NCI-H187 treated with DMSO at 0.1 percent for 48 hours (cell line): ENCODE measurements at places on chromosomes 3 and 15.

- DNase-seq: no peak
Measured at GRCh38 chr3:197595470-197596185, 39.9 kb upstream of the BDH1 start.

GRCh38 chr15:92118162-92118935 is 264.8 kb downstream of the SLCO3A1 start:
- DNase-seq: no peak

GRCh38 chr15:61524086-61524485 is 295.0 kb upstream of the RORA start:
- DNase-seq: no peak

DNA sequence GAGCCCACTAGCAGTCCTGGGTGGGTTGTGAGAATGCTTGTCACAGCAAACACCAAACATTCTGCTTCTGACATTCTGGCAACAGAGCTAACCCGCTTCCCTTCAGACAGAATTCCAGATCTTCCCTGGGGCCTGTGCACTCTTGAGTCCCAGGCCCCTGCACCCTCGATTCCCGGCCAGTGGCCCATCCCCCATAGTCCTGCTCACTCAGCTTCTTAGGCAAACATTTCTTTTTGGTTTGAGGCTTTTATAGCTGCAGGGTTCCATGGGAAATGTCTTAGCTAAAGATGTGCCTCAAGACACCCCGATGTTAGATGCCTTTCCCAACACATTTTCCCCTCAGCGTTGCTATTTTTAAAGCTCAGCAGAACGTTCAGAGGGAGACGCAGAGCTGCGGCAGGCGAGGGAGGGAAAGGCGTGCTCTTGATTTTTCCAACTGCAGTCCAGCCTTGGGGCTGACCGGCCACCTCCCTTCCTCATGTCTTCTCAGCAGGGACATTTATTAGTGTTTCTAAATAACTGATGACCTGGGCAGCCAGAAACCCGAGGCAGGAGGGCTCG is 35.2 kb downstream of the ABTB1 start:
- DNase-seq: no peak

- no peak for DNase-seq
Measured at GRCh38 chr3:66989860-66990696, 8.0 kb upstream of the KBTBD8 start.

- no peak for DNase-seq
Measured at GRCh38 chr3:1908651-1909445, 189.8 kb upstream of the CNTN4 start.

GRCh38 chr3:99134986-99135385 is 233.5 kb upstream of the DCBLD2 start:
- no peak for DNase-seq

GRCh38 chr15:45262906-45263461 is 10.9 kb downstream of the SLC28A2 start:
- DNase-seq: no peak

- no peak for DNase-seq
Measured at GRCh38 chr3:150227839-150228238, 180.3 kb upstream of the TSC22D2 start.

GRCh38 chr3:61299343-61300005 is 48.2 kb upstream of the FHIT start:
- no peak for DNase-seq

DNA sequence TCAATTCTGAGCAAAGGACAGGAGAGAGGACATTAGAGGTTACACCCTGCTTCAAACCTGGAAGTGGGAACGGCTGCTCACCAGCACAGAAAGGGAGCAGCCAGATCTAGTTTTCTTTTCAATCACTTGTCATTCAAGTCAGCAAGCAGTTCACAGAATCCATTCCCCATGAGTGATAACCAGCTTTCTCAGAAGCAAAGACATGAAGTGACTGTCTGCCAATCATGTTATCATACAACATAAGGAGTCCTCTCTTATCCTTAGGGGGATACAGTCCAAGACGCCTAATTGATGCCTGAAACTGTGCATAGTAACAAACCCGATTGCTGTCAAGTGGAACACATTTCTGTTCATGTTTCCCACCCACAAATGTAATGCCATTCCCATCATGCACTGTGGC is 54.7 kb downstream of the FAM98B start:
- DNase-seq: no peak

- DNase-seq: no peak
Measured at GRCh38 chr3:152797751-152798432, 37.0 kb upstream of the P2RY1 start.

DNA sequence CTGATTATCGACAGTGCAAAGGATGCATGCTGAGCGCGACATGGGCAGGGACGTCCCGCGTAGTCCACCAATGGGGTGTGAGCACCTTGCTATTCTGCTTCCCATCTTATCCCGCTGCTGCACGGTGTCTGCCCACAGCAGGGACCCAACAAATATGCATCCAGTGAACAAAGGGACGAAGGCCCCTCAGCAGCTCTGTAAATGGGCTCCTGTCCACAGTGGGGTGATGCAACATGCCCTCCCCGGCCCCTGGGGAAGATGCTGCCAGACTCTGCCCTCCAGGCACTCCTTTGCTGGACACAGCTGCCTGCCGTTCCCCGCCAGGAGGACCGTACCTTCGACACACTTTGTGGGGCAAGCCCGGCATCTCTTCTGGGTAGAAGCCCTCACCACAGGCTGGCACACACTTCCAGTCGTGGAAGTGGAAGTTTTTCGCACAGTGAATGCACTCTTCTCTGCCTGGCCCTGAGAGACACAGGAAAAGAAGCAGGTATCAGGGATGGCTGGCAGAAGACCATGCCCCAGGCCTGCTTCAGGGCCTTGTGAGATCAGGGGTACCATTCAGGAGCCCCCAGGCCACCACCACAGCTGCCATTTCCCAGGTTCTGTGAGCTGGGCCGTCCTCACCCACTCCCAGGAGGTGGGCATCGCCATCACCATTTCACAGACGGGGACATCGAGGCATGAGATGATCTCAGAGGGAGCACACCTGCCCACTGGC is 18.2 kb upstream of the SNRPA1 start:
- DNase-seq: no peak

DNA sequence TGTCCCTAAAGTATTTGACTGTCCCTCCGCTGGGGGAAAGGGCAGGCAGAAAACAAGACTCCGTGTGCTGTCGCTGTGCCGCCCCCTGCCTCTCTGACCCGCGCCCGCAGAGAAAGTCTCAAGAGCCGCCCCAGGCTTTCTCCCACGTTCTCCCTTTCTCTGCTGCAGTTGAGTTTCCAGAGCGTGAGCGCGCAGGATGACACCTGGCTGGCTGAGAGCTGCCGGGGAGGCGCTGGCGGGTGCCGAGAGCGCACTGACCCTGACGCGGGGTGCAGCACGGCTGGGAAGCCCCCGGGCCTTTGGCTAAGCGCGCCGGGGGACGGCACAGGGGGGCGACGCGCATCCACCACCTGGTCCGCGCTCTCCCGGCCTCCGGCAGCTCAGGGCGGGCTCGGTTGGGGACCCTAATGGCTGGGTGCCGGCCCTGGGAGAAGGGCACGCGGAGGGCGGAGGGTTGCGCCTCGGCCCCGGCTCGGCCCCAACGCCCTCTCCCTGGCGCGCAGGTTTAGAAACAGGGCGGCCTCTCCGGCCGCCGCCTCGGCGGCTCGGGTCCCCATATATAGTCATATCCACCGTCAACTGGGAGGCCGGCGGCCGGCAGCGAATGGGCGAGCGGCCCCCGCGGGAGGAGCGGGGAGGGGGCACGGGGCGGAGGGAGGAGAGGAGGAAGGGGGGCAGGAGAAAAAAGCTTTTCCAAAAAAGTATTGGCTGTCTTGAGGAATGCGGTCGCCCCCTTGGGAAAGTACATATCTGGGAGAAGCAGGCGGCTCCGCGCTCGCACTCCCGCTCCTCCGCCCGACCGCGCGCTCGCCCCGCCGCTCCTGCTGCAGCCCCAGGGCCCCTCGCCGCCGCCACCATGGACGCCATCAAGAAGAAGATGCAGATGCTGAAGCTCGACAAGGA is at the start of gene TPM1:
TPM1 (plus strand) TSS at position 774 of the 903 bp plus-strand sequence; CDS start at position 857, 83 bp downstream.
- no peak for DNase-seq

DNA sequence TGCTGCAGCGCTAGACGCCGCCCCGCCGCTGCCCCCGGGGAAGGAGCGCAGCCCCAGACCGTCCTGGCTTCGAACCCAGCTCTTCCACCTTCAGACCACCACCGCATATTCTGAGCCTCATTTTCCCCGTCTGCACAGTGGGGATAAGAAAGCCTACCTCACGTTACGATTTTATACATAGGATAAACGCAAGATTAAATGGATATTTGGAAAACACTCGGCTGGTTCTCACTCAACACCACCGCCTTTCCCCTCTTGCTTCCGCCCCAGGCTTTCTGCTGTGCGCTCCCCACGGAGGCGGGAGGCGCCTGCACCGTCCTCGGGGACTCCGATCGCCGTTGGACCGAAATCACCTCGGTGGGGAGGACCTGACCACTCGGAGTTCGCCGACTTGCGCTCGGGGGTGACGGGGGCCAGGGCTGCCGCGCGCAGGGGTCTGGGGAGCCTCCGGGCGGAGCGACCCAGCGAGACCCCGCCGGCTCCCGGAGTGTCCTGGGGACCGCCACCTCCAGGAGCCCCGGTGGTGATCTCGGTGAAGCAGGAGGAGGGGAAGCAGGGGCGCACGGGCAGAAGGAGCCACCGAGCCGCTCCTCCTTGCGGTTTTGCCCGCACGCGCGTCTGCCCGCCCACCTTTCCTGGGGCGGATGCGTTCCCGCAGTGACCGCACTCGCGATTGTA is 4.0 kb downstream of the FBXL22 start:
- DNase-seq: no peak

- no peak for DNase-seq
Measured at GRCh38 chr3:135907422-135908165, 57.9 kb upstream of the PPP2R3A start.

DNA sequence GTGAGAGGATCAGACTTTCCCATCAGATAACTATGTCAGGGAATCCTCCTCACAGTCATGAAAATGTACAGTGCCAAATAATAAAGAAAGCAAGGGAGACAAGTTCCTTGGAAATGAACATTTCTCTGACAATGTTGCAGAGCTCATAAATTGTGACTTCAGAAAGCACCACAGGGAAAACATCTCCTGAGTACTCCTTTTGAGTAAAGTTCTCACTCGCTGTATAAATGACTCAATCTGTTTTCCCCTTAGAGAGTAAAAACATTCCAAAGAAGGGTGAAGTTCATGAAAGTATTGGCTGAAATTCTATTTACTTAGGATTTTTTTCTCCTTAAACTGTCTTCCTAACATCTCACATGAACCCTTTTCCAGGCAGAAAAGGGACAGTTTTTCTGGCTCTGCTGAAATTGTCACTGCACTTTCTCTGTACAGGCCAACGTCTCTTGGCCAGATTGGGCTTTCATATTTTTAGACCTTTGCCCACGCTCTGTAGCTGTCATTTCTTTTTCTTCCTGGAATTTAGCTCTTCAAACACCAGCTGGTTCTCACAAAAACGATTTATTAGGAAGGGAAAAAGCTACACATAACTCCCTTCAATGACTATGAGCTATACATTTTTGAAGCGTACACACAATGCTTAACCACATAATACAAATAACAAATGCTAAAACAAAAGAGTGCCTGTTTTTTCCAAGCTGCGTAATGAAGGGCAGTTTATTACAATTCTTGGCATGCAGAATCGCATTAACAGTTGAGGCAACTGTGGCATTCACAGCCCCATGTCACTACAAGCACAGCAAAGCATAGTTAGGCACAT is 216.1 kb downstream of the ATP8B4 start:
- no peak for DNase-seq

DNA sequence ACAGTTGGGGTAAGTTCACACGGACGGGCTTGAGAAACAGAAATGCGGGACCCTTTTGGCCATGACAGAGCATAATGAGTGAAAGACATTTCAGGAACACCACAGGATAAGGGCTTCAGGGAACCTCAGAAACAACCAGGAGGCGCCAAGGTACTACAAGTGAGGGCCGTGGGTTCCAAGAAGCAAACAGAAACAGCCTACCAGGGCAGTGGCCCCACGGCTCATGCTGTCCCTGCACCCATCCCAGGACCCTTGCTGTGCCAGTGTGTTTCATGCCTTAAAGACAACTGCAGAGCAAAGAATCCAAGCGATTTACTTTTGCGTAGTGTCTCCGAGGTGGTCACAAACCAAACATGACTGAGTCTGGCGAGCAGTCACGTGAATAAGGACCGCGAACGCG is 54.0 kb downstream of the RUBCN start:
- no peak for DNase-seq

DNA sequence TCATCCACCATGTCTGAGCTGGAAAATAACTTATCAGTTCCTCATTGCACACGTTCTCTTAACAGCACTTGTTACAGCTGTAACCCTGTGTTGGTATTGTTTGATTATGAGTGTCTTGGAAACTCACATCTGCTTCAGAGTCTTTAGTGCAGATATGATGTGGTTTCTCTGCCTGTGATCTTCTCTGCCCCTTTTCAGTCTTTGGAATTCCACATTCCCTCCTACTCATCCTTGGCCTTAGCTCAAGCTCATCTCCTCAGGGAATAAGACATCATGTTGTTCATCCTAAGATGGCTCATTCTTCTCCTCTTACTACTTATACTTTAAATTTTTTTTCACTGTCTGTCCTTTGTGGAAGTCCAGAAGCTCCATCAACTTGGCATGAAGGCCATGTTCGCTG is 77.7 kb downstream of the SYNPR start:
- no peak for DNase-seq

GRCh38 chr3:25910997-25911396 is 121.1 kb downstream of the OXSM start:
- DNase-seq: no peak

DNA sequence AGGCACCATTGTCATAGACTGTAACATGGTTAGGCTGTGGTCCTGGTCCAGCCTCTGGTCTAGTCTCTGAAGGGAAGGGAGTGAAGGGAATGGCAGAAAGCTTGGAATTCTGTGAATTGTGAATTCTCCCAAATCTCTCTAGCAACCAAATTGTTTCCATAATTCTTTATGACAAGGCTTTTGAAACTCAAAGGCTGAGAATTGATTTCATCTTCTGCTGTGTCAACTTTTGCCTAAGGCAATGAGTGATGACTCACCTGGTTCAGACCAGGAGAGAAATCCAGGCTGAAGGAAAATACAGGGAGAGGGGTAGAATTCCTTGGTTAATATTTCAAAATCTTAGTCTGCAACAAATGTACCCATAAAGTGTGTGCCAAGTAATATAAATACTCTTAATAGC is 82.6 kb upstream of the ADPGK start:
- no peak for DNase-seq

DNA sequence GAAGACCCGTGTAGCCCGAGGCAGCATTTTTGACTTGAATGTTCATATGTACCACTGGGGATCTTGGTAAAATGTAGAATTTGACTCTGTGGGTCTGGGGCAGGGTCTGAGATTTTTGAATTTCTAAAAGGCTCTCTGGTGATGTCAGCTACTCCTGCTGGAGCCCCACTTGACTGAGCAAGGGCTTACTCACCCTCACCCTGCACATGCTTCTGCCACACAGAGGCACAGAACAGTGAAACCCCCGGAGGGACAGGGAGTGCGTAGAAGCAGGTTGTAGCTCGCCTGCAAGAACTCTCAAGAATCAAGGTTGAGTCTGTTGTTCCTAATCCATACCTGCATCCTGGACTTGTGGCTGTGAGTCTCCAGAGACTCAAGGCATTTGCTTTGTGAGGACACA is 41.1 kb downstream of the SLCO3A1 start:
- no peak for DNase-seq

- DNase-seq: no peak
Measured at GRCh38 chr3:88298189-88298588, 148.4 kb downstream of the C3orf38 start.
